Urinary bladder (tissue), 4 donors: ENCODE measurements at places on chromosomes 3 and 15.

- no peak for DNase-seq
Observed at GRCh38 chr3:30044515-30044914, 561.9 kb upstream of the TGFBR2 start.

DNA sequence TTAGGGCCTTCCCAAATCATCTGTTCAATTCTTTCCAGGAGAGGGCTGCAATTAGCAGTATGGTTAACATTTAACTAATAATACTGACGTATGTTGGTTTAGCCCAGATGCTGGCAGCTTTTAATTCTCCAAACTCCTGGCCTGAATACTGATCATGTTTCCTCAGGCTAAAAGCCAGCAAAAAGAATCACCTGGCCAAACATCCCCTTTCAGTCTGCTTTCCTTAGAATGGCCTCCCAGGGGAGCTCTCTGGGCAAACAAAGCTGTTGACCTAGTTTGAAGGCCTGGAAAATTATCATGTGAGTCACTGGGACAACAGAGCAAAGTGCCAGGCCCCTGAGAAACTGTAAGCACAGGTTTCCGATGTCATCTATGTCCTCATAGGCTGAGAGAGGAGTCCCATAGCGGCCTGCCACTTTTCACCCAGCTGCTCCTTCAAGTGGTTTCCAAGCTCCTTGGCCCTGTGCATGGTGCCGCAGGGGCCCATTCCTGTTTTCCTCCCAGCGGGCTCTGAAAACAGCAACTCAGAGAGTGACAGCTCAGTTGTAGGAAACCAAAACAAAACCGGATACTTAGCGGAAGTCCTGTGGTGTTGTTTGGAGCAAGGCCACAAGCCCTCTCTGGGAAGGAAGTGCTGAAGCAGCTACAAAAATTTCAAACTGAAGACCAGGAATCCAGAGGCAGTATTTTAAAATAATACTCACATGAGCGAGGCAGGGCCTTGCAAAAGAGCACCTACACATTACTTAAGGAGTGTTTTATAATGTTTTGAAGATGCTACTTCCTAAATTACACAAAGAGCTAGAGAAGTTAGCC, 36.5 kb upstream of the RAB11A start:
- peak; percentile 90 for DNase-seq

DNA sequence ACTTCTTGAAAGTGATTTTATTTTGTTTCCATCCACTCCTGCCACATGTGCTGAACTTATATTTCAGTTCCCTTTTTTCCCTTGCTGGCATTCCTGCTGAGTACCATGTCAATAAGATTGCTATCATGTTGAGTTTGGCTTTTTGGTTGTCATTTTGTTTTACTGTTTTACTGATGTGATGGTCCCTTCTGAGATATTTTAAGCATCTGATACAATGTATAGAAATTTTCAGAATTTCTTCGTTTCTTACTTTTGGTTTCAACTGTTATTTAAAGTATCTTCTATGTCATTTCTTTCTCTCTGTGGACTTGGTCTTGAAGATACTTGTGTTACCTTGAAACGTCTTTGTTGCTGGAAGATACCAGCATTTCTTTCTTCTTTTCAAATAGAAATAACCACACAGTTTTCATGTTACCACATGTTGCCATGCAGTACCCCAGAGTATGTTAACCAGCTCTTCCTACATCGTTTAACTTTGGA, 14.1 kb downstream of the SIDT1 start:
- DNase-seq = no peak

DNA sequence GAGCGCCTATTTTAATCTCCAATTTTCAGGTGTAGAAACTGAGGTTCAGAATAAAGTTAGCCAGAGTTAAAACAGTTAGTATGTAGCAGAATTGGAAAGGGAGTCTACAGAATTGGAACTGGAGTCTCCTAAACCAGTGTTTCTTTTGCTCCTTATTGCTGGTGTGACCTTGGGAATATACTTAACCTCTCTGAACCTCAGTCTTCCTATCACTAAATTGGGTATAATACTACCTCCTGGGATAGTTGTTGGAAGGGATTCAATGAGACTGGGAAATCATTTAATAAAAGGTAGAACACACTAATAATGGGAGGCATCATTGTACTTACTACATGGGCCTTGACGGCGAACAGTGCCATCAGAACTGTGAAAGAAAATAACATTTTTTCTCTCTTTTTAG, 55.1 kb downstream of the LPP start:
- no peak for DNase-seq

GRCh38 chr3:194321693-194322640, 29.2 kb downstream of the CPN2 start:
- DNase-seq = no peak

DNA sequence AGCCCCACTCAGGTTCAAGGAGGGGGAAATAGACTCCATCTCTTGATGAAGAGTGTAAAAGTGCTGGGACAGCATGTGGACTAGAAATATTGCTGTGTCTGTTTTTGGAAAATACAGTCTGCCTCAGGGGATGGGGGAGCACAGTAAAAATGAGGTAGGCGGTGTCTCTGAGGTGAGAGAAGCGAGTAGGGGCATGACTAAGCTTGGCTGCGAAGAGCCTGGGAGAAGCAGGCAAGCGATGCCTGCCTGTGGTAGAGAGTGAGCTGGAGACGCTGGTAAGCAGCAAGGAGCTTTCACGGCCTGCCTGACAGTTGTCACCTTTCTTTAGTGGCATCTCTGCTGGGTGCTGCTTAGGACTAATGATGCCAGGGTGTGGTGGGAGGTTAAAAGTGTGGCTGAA, 49.0 kb upstream of the DCLK3 start:
- no peak for DNase-seq

- DNase-seq = no peak
Observed at GRCh38 chr3:39410893-39411292, 4.4 kb downstream of the RPSA start.

GRCh38 chr15:56047354-56047753, 53.9 kb upstream of the NEDD4 start:
- no peak for DNase-seq

DNA sequence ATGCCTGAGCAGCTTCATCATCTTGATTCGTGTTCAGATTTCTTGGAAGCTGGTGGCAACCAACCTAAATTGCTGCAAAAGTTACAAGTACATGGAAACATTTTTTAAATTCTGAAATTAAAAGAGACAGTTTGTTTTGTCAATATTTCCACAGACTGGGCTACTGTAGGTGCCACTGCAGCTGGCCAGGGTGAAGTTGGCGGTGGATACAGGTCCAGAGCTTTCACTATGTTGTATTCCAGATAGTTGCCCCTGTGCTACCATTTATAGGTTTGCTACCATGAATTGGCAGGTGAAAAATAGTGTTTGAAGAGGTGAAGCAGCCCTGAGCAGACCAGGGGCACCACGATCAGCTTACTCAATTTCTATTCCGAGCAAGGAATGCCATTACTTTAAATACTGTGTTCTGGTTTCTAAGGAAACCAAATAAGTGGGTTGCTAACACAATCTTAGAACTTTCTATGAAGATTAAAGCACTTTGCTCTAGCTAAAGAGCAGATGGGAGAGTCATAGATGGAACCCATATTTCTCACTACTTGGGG, 21.2 kb upstream of the SHC4 start:
- no peak for DNase-seq

GRCh38 chr3:65785065-65785645, 253.6 kb downstream of the MAGI1 start:
- DNase-seq = no peak

DNA sequence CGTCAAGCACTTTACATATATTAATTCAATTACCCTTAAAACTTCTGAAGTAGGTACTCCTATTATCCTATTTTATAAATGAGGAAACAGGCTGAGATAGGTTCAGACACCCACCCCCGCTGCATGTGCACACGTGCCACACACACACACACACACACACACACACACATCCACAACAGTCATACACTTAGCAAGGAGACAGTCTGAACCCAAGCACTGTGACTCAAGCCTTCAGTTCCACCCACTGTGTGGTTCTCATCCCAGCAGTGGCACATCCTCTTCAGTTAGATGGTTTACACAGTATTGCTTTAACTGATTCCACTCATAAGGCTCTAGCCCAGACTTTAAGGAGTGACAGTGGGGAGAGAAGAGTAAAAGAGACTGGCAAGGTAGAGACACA, 91.1 kb upstream of the FGF7 start:
- DNase-seq = no peak

DNA sequence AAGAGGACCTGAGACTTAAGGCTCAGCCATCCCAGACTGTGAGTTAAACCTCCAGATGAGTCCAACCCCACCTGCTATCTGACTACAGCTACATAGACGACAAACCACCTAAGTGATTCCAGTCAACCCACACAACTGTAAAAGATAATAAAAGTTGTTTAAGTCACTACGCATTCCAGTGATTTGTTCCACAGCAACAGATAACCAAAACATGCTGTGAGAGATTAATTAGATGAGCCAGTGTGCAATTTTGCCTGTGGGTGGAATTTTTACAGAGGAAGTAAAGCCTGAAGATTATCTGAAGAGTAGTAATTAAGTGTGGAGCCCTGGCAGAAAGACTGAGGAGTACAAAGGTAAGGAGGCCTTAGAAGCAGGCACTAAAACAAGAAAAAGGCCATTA, 5.4 kb downstream of the BTBD1 start:
- no peak for DNase-seq

DNA sequence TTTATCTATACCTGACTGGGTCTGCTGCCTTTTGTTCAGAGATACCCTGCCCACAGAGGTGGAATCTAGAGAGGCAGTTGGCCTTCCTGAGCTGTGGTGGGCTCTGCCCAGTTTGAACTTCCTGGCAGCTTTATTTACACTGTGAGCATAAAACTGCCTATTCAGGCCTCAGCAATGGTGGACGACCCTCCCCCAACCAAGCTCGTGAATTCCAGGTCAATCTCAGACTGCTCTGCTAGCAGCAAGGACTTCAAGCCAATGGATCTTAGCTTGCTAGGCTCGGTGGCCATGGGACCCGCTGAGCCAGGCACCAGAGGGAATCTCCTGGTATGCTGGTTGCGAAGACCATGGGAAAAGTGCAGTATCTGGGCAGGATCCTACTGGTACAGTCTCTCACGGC, 270.2 kb downstream of the CADM2 start:
- no peak for DNase-seq

- DNase-seq = no peak
Observed at GRCh38 chr3:45923755-45924154, 19.5 kb upstream of the CXCR6 start.
